Thoracic aorta (tissue), 2 donors: ENCODE measurements at places on chromosomes 5 and 9. TPM values are rescaled to one million over a fixed set of nuclear protein-coding genes. Genes with fewer than 3 reads are reported as not detected.

DNA sequence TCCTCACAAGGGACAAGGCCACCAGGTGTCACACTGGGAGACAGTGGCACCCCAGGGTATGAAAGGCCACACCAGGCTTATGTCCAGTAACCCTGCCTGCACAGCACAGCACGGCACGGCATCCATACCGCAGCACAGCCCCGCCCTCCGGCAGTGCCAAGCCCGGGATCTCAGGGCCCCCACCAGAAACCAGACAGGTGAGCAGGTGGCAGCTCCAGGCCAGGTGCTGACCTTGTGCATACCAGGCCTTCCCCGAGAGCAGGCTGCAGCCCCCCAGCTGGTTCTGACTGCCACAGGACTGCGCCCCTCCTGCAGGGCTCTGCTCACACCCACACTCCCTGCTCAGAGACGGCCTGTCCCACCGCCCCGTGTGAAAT, 56.5 kb downstream of the ADAMTS2 start:
- no peak for DNase-seq

DNA sequence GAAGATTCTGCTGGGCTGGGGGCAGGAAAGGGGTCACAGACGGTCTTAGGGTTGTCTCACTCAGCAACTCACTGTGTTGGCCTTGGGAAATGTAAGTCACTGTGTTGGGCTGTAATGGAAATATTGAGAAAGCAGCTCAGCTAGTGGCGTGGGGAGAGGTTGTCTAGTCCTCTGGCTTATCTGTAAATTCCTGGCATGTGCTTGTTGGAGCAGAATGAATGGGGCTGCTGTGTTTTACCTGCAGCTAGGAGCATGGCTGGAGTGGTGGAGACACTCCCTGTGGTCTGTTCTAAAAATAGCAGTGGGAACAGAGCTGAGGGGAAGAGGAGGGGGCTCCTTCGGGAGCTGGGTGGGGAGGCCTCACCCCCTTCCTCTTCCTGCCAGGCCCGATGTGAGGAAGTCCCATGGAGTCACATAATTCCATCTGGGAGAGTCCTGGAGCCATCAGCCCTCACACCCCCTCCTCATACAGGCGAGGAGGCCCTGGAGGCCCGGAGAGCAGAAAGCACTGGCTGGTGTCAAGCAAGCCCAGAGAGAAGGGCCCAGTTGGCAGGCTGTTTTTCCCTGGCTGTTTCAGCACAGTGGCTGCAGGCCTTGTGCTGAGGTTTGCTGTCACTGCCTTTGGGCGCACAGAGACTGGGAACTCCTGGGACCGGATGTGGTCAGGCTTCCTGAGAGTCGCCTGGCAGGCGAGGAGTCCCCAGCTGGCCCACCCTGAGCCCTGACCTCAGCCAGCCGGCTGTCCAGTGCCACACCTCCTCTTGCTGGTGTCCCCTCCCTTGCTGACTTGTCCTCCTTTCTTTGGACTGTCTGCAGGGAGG, 84.9 kb downstream of the RGS3 start:
- DNase-seq: peak; percentile 17

- no peak for DNase-seq
These were observed 1.6 kb downstream of the BSPRY start for GRCh38 chr9:113350937-113351336.

DNA sequence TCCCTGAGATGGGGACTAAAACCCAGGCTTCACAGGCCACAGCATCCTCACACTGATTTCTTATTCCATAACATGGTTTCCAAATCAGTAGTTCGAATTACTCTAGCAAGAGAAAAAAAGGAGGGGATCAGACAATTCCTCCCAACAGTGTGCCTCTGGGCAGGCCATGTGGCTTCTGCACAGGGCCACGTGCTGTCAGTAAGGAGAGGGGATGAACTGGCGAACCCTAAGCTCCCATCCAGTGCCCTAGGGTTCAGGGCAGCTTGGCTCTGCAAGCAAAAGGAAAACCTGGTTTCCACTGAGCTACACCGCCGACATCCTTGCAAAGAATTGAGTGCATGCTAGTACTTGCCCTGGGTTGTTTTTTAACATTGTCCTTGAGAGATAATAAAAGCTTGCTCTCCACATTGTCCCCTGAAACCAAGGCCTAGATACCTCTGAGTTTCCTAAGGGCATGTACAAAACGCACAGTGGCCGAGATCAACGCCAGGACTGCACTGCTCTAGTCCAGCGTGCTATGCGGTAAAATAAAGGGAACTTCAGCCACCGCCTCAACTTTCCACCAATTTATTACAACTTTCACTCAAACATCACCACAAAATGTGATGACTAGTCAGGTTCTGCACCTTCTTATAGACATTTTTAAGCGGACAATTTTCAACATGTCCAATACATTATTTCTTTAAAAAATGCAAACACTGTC, 4.5 kb downstream of the CAMSAP1 start:
- DNase-seq: no peak

- DNase-seq: no peak
These were observed 366.0 kb downstream of the BRINP1 start for GRCh38 chr9:119003201-119003611.

GRCh38 chr9:138076650-138077009, 199.0 kb downstream of the CACNA1B start:
- no peak for DNase-seq

GRCh38 chr9:103627731-103628130, 466.4 kb upstream of the SMC2 start:
- DNase-seq: no peak

GRCh38 chr5:57298295-57298984, 124.6 kb downstream of the GPBP1 start:
- DNase-seq: peak; percentile 12

DNA sequence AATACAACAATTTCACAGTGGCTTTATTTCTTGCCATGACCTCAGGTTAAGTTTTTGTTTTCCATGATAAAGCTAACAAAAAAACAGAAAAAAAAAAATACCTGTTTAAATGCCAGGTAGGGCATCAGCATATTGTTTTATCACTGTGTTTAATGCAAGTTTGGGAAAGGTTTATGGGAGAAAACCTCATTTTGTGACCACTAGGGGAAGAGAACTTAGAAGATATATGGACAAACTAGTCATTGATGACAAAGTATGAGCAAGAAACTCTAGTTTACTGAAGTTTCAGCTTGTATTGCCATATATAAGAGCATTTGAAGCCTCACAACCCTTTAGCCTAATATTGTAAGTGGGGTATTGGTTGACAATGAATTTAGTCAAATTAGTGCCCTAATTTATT, 1431.4 kb upstream of the CDH18 start:
- DNase-seq: no peak

GRCh38 chr5:125272357-125272756, 525.9 kb upstream of the ZNF608 start:
- DNase-seq: no peak

DNA sequence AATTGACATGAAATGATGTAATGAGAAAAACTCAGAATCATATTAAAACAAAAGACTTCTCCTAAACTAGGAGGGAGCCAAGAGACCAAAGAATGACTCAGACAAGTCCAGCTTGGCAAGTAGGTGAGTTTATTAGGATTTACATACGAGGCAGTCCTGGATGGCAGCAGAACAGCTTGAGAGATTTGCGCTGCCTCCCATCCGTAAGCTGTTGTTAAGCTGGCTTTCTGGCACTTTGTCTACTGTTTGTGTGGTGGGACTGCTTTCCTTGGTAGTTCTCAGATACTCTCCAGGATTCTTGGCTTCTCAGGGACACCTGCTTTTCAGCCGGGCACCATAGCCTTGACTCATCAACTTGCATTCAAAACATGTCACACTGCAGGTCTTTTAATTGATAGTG, 57.6 kb downstream of the COX7C start:
- no peak for DNase-seq

DNA sequence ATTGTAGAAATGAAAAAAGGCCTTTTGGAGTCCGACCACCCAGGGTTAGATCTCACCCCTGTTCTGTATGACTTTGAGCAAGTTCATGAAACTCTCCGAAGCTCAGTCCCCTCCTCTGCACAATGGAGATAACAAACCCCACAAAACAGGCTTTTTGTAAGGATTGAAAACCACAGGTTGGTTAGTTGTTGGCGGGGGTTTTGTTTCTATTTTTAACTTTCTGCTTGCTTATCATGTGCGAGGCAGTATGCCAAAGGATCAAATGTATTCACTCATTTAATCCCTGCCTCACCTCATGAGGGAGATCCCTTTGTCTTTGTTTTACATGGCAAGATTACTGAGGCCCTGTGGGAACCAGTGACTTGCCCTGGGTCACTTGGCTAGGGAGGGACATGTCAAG, 539.1 kb downstream of the CDK5RAP2 start:
- DNase-seq: no peak

GRCh38 chr5:147037515-147038205, 159.1 kb upstream of the PPP2R2B start:
- no peak for DNase-seq

- DNase-seq: no peak
These were observed 15.7 kb downstream of the LPCAT1 start for GRCh38 chr5:1507961-1508658.

- DNase-seq: no peak
These were observed 79.7 kb downstream of the THBS4 start for GRCh38 chr5:80114860-80115259.

- no peak for DNase-seq
These were observed 487.2 kb downstream of the ENC1 start for GRCh38 chr5:74153255-74153790.

- DNase-seq: no peak
These were observed 4.4 kb downstream of the EIF4EBP3 start for GRCh38 chr5:140551872-140552271.

- no peak for DNase-seq
These were observed 31.6 kb downstream of the TLE4 start for GRCh38 chr9:79603222-79603920.

DNA sequence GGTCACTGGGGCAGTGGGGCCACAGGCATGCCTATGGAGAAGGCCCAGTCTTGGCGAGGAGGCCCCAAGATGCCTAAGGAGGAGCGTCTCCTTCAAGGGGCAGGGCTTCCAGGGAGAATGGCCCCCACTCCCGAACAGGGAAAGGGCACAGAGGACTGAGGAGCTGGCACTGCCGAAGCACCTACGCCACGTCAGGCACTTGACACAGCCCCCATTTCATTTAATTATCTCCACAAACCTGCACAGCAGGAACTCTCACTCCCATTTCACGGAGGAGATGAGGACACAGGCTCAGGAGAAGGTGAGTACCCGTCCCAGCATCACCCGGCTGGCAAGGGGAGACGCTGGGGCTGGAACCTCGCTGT, 26.0 kb downstream of the EGR1 start:
- no peak for DNase-seq

DNA sequence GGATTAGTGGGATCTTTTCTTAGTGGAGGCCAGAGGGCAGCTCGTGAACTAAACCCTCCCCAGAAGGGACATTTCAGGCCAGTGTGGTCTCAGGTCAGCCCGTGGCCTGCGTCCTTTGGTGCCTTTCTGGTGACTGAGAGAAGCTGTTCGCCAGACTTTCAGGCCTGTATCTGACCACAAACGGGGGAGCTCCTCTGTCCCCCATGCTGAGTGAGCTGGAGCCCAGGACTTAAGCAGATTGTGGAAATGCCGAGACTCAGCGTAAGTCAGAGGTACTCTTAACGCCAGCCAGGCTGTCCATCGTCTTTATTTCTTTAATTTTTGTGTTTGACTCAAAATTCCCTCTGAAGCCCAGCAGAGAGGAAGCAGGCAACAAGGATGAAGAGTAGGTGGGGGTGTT, 54.8 kb upstream of the NCS1 start:
- DNase-seq: no peak

- DNase-seq: no peak
These were observed 145.9 kb upstream of the ADCY2 start for GRCh38 chr5:7250004-7250403.

DNA sequence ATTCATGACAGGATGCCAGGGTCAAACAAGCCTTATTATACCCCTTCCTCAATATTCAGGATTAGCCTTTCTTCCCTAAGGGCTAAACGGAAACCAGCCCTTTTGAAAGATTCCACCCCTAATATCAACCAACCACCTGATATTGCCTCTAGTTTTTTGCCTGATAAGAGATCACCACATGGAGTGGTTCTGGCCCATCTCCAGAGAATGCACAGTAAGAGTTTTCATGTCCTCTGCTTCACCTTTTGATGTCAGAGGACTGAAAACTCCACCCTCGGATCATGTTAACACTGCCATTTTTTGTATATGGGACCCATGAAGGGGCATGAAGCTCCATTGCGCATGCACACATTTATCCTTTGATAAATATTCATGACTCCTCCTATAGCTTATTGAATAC, 5.8 kb upstream of the LNPEP start:
- no peak for DNase-seq

DNA sequence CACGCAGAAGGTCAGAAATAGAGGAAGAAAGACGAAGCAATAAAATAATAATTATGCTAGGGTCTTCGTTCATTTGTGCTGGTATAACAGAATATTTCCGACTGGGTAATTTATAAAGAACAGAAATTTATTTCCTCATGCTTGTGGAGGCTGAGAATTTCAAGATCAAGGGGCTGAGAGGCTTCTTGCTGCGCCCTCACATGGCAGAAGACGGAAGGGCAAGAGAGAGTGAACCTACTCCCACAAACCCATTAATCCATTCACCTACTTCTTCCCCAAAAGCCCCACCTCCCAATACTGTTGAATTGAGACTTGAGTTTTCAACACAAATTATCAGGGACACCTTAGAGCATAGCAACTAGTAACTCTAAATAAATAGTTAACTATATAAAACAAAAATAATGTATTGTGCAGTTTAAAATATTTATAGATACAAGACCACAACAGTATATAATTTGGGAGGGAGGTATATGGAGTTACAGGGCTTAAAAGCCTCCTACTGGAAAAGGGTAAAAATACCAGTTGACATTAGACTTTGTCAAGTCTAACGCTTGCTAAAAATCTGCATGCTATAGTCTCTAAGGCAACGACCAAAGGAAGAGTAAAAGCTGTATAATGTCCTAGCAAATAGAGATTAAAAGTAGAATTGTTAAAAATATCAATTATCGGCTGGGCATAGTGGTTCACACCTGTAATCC, 40.3 kb upstream of the NAA35 start:
- DNase-seq: no peak

GRCh38 chr9:133474853-133475252, 4.0 kb downstream of the SLC2A6 start:
- no peak for DNase-seq

- DNase-seq: no peak
These were observed 304.1 kb downstream of the MAT2B start for GRCh38 chr5:163809473-163809872.

The CDKN2B-AS1 gene
- total RNA-seq: not detected

The BTNL3 gene
- not detected for total RNA-seq

The MEGF10 gene
- total RNA-seq: under 0.01 TPM

The PRDM12 gene
- not detected for total RNA-seq

The RALGDS gene
- total RNA-seq: 98.8 TPM

The TEX53 gene
- not detected for total RNA-seq

The MLANA gene
- not detected for total RNA-seq

The CNTLN gene
- total RNA-seq: 11.4 TPM

The PCDHB5 gene
- 4.8 TPM for total RNA-seq

The OR1Q1 gene
- not detected for total RNA-seq

The CER1 gene
- not detected for total RNA-seq

The BHMT2 gene
- 16.1 TPM for total RNA-seq

The TSLP gene
- total RNA-seq: 0.28 TPM

The MAMDC4 gene
- 1.8 TPM for total RNA-seq

The OR13C8 gene
- not detected for total RNA-seq
